ENCODE measurements at places on chromosomes 4 and X.

- no peak for DNase-seq
Observed at GRCh38 chrX:21962361-21962760, 21.9 kb downstream of the SMS start.

GRCh38 chrX:152907084-152907651 lies 9.3 kb downstream of the ZNF185 start:
- DNase-seq = no peak

DNA sequence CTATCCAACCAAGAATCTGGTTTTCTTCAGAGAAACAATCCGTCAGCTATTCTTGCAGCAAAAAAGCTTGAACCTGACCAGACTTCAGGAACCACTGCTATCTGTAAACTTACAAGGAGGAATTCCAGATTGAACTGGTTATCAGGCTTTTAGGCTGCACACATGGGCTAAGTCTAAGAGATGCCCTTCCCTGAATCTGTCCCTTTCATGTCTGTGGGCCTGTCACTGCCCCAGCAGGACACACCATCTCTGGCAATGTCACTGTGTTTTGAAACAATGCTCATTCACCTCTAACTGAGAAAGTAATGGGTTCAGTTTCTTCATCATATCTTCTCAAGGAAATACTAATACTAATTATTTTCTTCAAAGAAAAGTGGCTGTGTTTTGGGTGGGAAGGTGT lies 72.8 kb downstream of the PARM1 start:
- DNase-seq = no peak

DNA sequence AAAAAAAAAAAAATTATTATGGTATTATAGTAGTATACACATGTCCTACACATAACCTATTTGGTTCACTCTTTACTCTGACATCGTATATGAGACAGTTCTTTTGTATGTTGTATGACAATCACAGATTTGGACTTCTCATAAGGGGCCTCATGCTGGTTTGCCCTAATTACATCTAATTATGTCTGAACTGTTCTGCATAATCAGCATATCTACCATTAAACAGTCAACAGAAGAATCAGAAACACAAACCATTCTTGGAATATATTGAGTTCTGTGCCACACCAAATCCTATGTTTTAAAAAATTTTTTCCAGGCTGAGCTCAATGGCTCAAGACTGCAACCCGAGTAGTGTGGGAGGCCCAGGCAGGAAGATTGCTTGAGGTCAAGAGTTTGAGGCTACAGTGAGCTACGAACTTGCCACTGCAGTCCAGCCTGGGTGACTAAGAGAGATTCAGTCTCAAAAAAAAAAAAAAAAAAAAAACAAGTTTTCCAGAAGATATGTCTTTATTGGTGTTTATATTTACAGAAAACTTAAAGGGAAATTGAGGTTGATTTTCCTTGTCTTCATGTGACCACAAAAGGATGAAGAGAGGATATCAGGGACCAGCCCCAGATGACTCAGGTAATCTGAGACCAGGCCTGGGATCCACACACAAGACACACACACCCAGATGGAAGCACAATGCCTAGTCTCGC lies 22.2 kb downstream of the TRIM61 start:
- no peak for DNase-seq

DNA sequence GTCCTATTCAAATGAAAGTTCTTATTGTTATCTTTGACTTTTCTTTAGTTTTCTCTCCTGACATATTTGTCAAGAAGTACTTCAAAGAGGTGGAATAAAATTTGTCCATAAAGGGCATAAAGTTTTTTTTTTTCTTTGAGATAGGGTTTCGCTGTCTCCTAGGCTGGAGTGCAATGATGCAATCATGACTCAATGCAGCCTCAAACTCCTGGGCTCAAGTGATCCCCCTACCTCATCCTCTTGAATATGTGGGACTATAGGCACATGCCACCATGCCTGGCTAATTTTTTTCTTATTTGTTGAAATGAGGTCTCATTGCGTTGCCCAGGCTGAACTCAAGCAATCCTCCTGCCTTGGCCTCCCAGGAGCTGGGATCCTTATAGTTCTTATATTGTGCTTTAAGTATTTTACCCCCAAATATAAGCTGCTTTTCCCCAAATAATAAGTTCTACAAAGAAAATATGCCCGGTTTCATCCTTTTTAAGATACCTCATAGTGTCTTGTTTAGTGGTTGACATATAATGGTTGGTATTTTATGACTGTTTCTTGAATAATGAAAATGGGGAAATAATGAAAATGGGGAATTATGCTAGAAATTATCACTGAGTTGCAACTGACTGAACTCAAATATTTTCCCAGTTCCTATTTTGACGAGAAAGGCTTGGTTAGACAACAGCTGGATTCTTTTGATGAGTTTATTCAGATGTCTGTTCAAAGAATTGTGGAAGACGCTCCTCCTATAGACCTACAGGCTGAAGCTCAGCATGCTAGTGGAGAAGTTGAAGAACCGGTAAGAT lies 11.6 kb downstream of the POLR2B start:
- no peak for DNase-seq

GRCh38 chr4:168817370-168817769 lies 192.7 kb downstream of the CBR4 start:
- no peak for DNase-seq

GRCh38 chr4:1179089-1179441 lies 6.7 kb upstream of the SPON2 start:
- DNase-seq = no peak

DNA sequence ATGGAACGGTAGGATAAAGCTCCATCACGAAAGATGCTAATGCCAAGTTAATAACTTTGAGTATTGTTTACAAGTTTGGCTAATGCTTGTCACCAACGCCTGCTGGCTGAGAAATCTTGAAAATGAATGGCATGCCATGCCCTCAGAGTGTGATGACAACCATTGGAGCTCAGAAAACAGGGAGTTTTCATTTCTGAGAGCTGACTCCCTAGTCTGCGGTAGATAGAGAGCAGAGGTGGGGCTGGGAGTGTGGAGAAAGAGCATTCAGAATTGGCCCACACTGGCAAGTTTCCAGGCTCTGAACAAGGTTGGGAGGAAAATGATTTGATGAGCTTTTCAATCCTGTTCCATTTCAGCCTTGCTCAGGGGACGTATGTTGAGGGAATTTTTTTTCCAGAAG lies 183.9 kb downstream of the CPEB2 start:
- no peak for DNase-seq

GRCh38 chr4:80646061-80646460 lies 310.5 kb downstream of the CFAP299 start:
- DNase-seq = no peak

- DNase-seq = no peak
Observed at GRCh38 chrX:101080326-101081124, 1.8 kb downstream of the TMEM35A start.

DNA sequence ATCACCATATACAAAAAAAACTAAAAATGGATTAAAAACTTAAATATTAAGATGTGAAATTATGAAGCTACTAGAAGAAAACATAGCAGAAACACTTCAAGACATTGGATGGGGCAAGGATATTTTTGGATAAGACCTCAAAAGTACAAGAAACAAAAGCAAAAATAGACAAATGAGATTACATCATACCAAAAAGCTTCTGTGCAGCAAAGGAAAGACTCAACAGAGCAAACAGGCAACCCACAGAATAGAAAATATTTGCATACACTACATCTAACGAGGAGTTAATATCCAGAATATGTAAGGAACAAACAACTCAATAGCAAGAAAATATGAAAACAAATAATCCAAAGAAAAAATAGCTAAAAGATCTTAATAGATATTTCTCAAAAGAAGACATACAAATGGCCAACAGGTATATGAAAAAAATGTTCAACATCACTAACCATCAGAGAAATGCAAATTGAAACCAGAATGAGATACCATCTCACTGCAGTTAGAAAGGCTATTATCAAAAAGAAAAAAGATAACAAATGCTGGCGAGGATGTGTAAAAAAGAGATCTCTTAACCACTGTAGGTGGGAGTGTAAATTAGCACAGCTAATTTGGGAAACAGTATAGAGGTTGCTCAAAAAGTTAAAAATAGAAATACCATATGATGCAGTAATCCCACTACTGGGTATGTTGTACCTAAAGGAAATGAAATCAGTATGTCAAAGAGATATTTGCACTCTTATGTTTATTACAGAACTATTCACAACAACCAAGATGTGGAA lies 17.8 kb upstream of the LRCH2 start:
- DNase-seq = no peak

GRCh38 chr4:159269956-159270355 lies 167.1 kb downstream of the RAPGEF2 start:
- no peak for DNase-seq

- no peak for DNase-seq
Observed at GRCh38 chr4:138262030-138262429, 19.9 kb upstream of the SLC7A11 start.

GRCh38 chr4:88489100-88489761 lies 32.3 kb downstream of the HERC5 start:
- DNase-seq = no peak

GRCh38 chrX:148732743-148733142 lies 232.3 kb downstream of the AFF2 start:
- DNase-seq = no peak

GRCh38 chr4:22473268-22473667 lies 42.6 kb downstream of the ADGRA3 start:
- no peak for DNase-seq

Data from stimulated activated CD4-positive, alpha-beta T cell treated with anti-CD3 and anti-CD28 coated beads, TNF-alpha, amount 100 ng/mL, for 24 hours (primary cell).